ENCODE measurements at places on chromosomes 3 and 15. TPM values are rescaled to one million over a fixed set of nuclear protein-coding genes. Genes with fewer than 3 reads are reported as not detected.

Gene KNL1
- 6.9 TPM for total RNA-seq

Gene TRPM1
- total RNA-seq, result not detected

Gene TMEM45A
- 1.9 TPM for total RNA-seq

Gene CLEC3B
- total RNA-seq, result not detected

Gene CACNA1D
- total RNA-seq, result 0.55 TPM

Gene APEH
- 66.0 TPM for total RNA-seq

Gene CALML4
- 7.8 TPM for total RNA-seq

Gene STRIT1
- not detected for total RNA-seq

Gene GTPBP8
- total RNA-seq, result 14.9 TPM

Gene TM4SF1
- 1,031 TPM for total RNA-seq

Gene TNNC1
- total RNA-seq, result 0.86 TPM
